Esophagus muscularis mucosa (tissue), 4 donors: ENCODE measurements at places on chromosomes 6 and 20. TPM values are rescaled to one million over a fixed set of nuclear protein-coding genes. Genes with fewer than 3 reads are reported as not detected.

- no peaks in the 10 kb centered on the region for H3K4me1 ChIP-seq
- no peak overlapping the region for H3K27ac ChIP-seq
- H3K36me3 ChIP-seq = no peaks in the 10 kb centered on the region
- H3K4me3 ChIP-seq = no peak overlapping the region
- DNase-seq = no peak
Observed at GRCh38 chr6:3965071-3965718, 113.7 kb downstream of the FAM217A start.

DNA sequence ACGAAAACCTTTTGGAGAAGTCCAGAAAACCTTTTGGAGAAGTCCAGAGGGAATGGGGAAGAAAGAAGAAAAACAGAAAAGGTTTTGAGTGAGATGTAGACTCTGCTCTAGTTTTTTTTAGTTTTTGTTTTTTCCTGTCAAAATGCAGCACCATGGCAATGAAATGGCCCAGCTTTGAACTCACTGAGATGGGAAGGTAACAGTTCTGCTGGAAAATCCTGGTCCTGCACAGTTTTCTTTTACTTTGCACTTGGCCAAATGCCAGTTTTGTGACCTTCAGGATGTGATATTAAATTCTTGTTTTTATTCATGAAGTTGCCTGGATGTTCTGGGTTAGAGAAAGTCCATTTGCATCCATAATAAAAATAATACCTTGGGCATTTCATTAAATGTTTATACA, 145.7 kb downstream of the CFAP61 start:
- no peak for DNase-seq
- H3K36me3 ChIP-seq = no peaks in the 10 kb centered on the region
- no peak overlapping the region for H3K4me3 ChIP-seq
- no peak overlapping the region for H3K27ac ChIP-seq
- H3K27me3 ChIP-seq = peaks cover 25% of the 10 kb centered on the region

- H3K36me3 ChIP-seq = peaks cover 8% of the 10 kb centered on the region
- H3K27me3 ChIP-seq = no peaks in the 10 kb centered on the region
- H3K27ac ChIP-seq = peak overlapping the region; percentile 32
- no peak overlapping the region for H3K4me3 ChIP-seq
- H3K4me1 ChIP-seq = peaks cover 22% of the 10 kb centered on the region
Observed at GRCh38 chr6:75334266-75335040, 49.9 kb upstream of the TMEM30A start.

DNA sequence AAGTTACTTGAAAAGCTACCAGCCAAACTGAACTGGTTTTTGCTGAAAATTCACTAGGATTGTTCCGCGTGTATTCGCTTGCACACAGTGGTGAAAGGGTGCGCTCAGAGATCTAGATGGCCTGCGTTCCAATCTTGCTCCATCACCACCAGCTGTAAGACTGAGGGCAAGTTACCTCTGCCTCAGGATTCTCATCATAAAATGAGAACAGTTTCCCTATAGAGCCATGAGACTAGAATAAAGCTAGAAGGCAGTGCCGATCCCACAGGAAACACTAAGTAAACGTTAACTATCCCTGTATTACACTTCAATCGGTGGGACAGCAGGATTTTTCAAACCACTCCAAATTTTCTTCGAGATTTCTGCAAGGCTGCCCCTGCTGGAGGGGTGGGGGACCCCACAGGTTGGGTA, 838 bp downstream of the AHCY start:
- no peaks in the 10 kb centered on the region for H3K36me3 ChIP-seq
- H3K27me3 ChIP-seq = no peaks in the 10 kb centered on the region
- peak overlapping the region; percentile 90 for H3K27ac ChIP-seq
- no peak for DNase-seq
- peaks cover 16% of the 10 kb centered on the region for H3K4me1 ChIP-seq
- peak overlapping the region; percentile 86 for H3K4me3 ChIP-seq

DNA sequence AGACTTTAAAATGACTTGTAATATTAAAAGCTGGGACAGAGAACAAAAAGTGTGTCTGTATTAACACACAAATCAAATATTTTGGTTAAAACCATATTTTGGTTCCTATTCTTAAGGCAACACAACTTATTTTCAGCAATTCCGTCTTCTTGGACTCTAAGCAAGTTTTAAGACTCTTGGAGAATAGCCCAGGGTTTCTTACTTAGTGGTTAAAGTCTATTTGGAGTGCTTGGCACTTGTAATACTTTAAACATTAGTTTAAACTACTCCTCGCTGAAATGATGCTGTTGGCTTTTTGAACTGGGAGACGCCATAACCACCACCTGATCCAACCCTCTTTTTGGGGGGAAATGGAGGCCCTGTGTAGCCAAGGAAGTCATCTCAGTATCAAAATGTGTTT, 109.7 kb upstream of the GMDS start:
- no peaks in the 10 kb centered on the region for H3K27me3 ChIP-seq
- no peak overlapping the region for H3K4me3 ChIP-seq
- DNase-seq = no peak
- peaks cover 6% of the 10 kb centered on the region for H3K4me1 ChIP-seq

GRCh38 chr6:85455471-85456026, 5.7 kb downstream of the NT5E start:
- no peak overlapping the region for H3K4me3 ChIP-seq
- no peak overlapping the region for H3K27ac ChIP-seq
- no peak for DNase-seq

- DNase-seq = no peak
- H3K27ac ChIP-seq = no peak overlapping the region
- no peaks in the 10 kb centered on the region for H3K4me1 ChIP-seq
- H3K27me3 ChIP-seq = no peaks in the 10 kb centered on the region
Observed at GRCh38 chr6:11460837-11461661, 76.5 kb upstream of the TMEM170B start.

DNA sequence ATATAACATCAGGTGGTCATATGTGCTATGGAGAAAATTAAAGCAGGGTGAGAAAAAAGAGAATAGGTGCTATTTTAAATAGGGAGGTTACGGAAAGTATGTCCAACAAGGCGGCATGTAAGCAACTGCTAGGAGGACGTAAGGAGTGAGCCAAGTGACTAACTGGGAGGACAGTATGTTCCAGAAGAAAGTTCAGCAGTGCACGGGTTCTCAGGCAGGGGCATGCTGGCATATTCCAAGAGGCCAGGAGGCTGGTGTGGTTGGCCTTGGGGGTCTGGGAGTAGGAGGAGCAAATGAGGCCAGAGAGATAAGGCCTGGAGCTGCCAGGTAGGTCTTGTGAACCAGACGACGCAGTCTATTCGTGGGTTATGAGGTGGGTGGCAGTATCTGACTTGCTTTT, 112.4 kb downstream of the ARMC2 start:
- H3K27me3 ChIP-seq = no peaks in the 10 kb centered on the region
- H3K4me3 ChIP-seq = no peak overlapping the region
- peak overlapping the region; percentile 71 for H3K27ac ChIP-seq

GRCh38 chr6:117506907-117507306, 24.4 kb downstream of the DCBLD1 start:
- H3K27me3 ChIP-seq = no peaks in the 10 kb centered on the region
- H3K36me3 ChIP-seq = peaks cover 8% of the 10 kb centered on the region
- no peak overlapping the region for H3K27ac ChIP-seq
- H3K4me3 ChIP-seq = no peak overlapping the region

DNA sequence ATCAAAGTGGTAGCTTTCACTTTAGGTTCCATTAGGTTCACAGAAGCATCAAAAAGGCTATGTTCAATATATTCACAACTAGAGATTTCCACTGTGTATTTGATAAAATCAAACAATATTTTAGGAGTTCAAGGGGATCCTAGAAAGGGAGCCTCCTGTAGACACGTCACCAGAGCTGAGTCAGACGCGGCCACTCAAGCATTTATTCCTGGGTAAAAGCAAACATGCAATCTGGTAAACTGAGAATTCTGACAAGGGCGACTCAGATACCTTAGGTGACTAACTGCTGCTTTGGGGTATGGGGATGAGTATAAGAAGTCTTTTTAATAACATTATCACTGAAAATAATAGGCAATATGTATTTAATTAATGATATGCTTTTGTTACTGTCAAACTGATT, 118.7 kb upstream of the HMGN3 start:
- H3K36me3 ChIP-seq = no peaks in the 10 kb centered on the region
- no peaks in the 10 kb centered on the region for H3K4me1 ChIP-seq
- no peak overlapping the region for H3K4me3 ChIP-seq
- no peak for DNase-seq
- no peak overlapping the region for H3K27ac ChIP-seq

GRCh38 chr6:169864148-169865020, 113.0 kb downstream of the ERMARD start:
- peaks cover 4% of the 10 kb centered on the region for H3K4me1 ChIP-seq
- no peak for DNase-seq
- no peak overlapping the region for H3K4me3 ChIP-seq
- no peaks in the 10 kb centered on the region for H3K36me3 ChIP-seq
- no peaks in the 10 kb centered on the region for H3K27me3 ChIP-seq

DNA sequence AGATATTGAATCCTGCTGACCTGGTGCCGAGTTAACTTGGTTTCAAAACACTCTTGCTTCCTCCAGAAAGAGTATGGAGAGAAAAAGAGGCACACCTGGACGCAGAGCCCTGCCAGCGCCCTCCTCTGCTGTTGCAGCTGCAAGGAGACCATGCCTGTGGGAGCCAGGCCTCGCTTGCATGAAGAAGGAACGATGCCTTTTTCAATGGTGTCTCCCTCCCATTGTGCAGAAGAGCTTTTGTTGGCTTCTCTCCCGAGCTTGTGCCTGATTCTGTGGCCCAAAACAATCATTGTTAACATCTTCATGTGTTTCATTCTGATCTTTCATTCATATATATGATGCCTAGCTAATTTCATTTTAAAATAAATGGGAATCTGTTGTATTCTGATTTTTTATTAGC, 98.1 kb downstream of the FAM120B start:
- peaks cover 27% of the 10 kb centered on the region for H3K36me3 ChIP-seq
- no peak for DNase-seq
- H3K27me3 ChIP-seq = no peaks in the 10 kb centered on the region

Gene TGM2
- 202 TPM for total RNA-seq

Gene SLC17A3
- not detected for total RNA-seq

Gene ROS1
- total RNA-seq = not detected
